ENCODE measurements at places on chromosomes 1 and 21. TPM values are rescaled to one million over a fixed set of nuclear protein-coding genes. Genes with fewer than 3 reads are reported as not detected.

The SPRR2B gene
- total RNA-seq: not detected

The CHRNB2 gene
- under 0.01 TPM for total RNA-seq

The DIRAS3 gene
- total RNA-seq: 2.2 TPM

The FOXD3 gene
- total RNA-seq: not detected

Data from hair follicle dermal papilla cell (primary cell).